ENCODE measurements at places on chromosomes 7 and 10. TPM values are rescaled to one million over a fixed set of nuclear protein-coding genes. Genes with fewer than 3 reads are reported as not detected.

DNA sequence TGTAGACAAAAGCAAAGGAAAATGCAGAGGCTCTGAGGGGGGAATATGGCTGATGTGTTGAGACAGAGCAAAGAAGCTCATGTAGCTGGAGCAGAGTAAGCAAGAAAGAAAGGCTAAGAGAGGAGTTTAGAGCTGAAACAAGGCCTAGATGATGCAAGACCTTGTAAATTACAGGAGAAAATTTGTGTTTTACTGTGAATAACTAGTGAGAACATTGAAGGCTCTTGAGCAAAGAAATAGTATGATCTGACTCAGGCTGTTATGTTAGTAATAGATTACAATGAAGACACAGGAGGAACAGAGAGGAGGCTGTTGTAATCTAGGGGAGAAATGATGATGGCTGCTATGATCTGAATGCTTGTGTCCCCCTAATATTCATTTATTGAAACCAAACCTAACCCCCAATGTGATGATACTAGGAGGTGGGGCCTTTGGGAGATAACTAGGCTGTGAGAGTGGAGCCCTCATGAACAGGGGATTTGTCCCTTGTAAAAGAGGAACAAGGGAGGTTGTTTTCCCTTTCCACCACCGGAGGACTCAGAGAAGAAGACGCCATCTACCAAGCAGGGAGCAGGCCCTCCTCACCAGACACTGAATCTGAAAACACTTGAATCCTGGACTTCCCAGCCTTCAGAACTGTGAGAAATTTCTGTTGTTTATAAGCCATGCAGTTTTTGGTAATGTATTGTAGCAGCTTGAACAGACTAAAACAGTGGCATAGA is 394.9 kb downstream of the HTR7 start:
- DNase-seq = no peak

FOXI2 gene
- total RNA-seq = not detected

DNA sequence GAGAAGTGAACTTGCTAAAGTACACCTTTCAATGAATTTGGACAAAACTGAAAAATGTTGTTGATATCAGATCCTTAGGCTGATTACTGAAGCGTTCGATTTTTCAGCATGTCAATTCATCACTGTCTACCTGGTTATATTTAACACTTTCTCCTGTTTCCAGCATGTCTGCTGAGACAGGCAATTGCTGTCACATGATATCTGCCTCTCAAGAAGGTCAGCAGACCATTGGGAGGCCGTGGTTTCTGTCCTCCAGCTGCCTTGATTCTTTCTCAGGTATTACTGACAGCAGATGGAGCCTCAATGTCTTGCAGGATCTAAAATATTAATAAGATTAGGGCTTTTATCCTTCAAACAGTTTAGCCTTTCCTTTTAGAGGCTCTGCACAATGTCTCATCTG is 127.5 kb downstream of the SNX10 start:
- no peak for DNase-seq

DNA sequence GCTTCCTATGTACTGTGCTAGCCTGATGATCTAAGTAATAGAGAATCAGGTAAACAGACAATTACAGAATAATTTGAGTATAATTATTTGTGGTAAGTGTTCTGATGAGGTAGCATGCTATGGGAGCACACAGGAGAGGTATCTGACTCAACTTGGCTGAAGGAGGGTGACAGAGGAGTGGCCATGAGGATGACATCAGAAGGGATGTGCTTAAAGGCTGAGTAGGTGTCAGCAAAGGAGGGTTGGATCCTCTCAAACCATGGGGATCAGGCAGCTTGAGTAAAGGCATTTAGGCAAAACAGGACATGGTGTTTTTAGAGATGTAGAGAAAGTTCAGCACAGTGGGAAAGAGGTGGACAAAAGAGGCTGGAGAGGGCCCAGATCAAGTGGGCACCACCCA is 29.0 kb downstream of the KLHDC10 start:
- no peak for DNase-seq

DNA sequence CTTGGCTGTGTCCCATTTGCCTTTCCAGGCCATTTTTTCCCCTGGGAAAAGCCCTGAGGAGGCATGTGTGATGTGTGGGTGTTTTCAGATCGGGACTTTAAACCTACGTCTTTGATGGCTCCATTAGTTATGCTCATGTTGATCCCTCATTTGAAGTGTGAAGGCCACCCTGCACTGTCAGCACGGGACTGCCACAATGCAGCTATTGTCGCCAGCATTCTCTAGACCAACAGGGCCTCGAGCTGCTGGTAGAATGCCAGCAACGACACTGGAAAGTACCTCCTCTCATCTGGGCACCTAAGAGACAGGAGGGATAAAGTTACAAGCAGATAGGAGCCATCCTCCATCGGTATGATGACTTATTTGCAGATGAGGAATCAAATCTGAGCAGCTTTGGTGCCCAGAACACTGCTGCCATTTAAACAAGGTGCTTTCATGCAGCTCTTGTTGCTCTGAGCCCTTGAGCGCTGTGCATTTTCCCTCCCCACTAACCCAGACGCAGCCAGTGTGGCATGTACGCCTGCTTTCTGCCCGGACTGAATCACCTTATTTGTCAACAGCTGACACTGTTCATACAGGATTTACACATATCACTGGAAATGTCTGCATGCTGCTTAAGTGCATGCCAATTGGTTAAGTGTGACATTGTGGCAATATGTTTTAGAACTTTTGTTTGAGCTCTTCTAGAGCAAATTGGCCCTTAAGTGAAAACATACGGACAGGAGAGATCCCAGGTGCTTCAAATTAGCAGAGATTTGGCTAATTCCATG is 175.0 kb upstream of the PITRM1 start:
- DNase-seq = no peak

GRCh38 chr7:99876491-99876890 is 342 bp downstream of the OR2AE1 start:
- DNase-seq = no peak

DNA sequence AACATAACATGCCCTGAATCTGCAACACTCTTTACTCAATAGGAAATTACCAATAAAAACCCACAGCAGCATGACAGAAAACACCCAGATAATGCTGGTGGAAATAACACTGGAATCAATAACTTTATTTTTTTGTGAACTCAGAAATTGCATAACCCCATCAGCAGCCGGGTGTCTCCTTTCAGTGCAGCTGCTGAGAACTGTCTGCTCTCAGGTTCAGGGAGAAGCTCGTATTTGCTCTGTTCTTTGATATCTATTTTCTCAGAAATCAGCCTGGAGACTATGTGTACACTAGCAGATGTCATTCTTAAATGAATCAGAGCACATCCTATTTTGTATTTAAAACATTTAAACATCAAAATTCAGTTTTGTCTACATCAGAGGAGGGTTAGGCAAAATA is 506.0 kb downstream of the POM121L12 start:
- no peak for DNase-seq

GRCh38 chr7:90488220-90488619 is 18.8 kb downstream of the PTTG1IP2 start:
- DNase-seq = no peak

GRCh38 chr10:63410633-63411032 is 55.1 kb downstream of the JMJD1C start:
- DNase-seq = no peak

GRCh38 chr10:34380856-34381255 is 434.2 kb downstream of the PARD3 start:
- no peak for DNase-seq

SAMD9L gene
- 102 TPM for total RNA-seq

DNA sequence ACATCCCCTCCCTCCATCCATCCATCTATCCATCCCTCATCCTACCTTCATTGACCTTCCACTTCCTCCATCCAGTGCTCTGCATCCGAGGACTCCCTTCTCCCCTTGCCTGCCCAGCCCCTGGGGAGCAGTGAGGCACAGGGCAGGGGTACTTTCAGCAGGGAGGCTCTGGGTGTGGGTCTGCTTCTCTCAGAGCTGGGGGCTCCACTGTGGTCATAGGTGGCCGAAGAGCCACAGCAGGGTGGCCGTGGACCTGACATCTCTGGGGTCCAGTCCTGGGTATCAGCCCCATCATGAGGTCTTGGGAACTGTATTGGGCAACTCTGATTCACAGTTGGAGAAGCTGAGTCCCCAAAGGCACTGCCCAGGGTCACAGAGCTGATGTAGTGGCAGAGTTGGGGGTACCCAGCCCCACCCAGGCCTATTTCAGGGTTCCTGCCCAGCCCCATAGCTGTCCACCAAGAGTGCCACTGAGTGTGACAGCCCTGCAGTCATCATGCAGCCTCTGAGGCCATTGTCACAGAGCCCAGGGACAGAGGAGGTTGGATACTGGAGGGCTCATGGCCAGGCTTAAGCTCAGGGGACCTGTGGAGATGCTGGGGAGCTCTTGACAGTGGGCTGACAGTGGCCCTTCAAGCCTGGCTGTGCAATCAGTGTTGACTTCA is 35.3 kb upstream of the DPYSL4 start:
- no peak for DNase-seq

- DNase-seq = no peak
Observed at GRCh38 chr10:14772399-14772798, 2.3 kb downstream of the FAM107B start.

GRCh38 chr7:69966766-69967591 is 368.7 kb downstream of the AUTS2 start:
- no peak for DNase-seq

ADO gene
- total RNA-seq = 22.2 TPM

DNA sequence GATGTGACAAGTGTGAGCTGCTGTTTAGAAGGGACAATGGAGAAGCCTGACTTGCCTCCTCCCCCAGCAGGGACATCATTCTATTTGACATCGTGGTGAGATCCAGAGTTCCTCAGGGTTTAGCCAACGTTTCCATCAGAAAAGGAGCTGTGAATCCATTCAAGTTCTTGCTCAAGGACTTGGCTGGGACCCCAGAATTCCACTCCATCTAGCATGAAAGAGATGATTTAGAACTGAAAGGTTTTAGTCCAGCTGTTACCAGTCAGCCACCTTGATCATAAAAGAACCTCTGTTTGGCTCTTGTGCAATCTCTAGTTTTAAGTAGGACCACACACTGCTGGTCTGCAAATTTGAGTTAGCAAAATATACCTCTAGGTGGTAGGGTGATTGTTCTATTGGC is 337.6 kb downstream of the FRMD4A start:
- no peak for DNase-seq

DNA sequence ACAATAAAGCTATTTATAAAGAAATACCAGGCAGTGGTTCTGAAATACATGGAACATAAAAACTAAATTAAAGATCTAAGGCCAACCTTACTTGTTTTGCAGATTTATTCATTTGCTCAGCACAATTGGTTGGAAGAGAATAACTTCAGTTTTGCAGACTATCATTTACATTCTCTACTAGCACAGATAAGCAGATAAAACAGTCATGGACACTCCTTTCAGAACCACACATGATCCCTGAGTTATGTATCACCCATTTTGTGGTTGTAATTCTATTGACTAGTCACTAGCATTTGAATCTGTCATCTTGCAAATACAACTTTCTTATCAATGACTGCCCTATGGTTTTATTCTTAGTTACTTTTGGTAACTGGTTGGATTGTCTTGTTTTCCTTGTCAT is 45.1 kb downstream of the PRKAR2B start:
- DNase-seq = no peak

DNA sequence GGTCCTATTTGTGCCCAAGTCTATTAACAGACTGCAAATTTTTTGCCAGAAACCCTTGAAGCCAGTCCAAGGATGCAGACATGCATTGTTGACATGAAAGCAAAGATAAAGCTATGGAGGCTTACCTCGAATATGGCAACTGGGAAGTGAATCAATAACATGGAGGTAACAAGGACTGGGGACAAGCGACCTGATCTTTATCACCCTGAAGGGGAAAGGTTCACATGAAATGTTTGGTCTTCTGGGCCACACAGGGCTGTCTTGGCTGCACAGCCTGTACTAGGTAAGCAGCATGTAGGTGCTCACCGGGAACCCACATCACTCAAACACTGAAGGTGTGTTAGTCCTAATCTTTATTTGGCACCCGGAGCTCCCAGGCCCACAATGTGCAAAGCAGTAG is 17.9 kb downstream of the ERCC6 start:
- DNase-seq = no peak

DNA sequence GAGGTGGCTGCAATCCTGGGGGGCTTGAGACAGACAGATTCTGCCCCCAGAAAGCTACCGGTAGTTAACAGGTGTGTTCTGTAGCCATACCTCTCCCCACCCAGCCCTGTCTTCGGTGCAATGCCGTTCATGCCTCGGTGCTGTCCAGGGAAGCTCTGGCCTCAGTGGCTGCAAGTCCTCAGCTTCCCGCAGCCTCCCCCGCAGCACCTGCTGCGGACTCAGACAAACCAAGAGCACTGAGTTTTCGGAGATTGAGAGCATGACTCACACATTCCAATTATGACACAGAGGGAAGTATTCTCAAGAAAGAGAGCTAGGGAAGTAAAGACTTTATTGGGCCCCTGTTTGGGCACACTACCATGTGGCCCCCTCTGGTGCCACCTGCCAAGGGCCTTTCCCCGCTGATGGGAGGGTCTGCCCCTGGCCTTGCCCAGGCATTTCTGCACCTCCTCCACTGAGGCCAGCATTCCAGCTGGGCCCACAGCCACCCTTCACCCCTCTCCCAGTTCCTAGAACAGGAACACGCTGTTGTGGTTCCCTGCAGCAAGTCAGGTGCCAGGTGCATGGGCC is 30.2 kb upstream of the EZH2 start:
- peak; percentile 49 for DNase-seq

DNA sequence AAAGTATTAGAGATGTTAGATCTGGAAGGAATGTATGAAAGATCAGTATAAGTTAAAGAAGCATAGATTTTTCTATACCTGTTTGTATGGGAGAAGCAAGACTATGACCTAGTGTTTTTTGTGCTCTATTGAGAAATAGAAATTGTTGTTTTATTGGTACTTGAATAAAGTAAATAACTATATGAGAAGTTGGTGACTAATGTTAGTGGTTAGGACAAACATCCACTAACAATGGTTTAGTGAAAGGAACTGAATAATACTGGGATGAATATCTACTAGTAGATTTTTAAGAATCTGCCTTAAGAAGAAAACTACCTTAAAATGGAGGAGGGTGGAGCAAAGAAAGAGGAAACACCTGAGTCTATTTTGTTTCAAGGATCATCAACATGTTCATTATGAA is 521.1 kb upstream of the POT1 start:
- DNase-seq = no peak

GRCh38 chr10:70555371-70555770 is 47.2 kb downstream of the PRF1 start:
- no peak for DNase-seq

GRCh38 chr10:25017154-25017590 is 760 bp downstream of the THNSL1 start:
- DNase-seq = no peak

GRCh38 chr7:132533916-132534315 is 42.4 kb downstream of the PLXNA4 start:
- no peak for DNase-seq

GRCh38 chr10:86630079-86630478 is 24.3 kb upstream of the OPN4 start:
- no peak for DNase-seq

BEND7 gene
- total RNA-seq = not detected

GRCh38 chr7:150307129-150307528 is 16.0 kb upstream of the LRRC61 start:
- DNase-seq = no peak

DNA sequence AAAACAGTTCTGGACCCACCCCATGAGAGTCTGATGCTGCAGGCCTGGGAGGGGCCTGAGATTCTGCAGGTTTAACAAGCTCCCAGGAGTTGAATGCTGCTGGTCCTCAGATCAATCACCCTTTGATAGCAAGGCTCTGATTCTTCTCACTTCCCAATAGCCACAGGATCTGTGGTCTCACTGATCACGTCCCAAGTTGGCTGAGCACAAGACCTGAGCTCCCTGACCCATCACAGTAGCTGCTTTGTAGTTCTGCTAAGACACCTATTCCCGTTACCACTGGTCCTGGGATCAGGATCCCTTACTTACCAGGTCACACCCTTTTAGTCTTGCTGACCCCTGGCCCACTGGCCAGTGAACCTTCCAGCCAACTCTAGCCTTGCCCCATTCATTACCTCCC is 372.8 kb downstream of the PHTF2 start:
- no peak for DNase-seq

HABP2 gene
- not detected for total RNA-seq

METTL27 gene
- total RNA-seq = not detected

All from activated CD8-positive, alpha-beta T cell treated with anti-CD3 and anti-CD28 coated beads, Interleukin-2, amount 10 ng/mL, durations not matched to agents 7 days and 5 days (primary cell).